Amniotic stem cell (primary cell): ENCODE measurements at places on chromosomes 5 and 9.

DNA sequence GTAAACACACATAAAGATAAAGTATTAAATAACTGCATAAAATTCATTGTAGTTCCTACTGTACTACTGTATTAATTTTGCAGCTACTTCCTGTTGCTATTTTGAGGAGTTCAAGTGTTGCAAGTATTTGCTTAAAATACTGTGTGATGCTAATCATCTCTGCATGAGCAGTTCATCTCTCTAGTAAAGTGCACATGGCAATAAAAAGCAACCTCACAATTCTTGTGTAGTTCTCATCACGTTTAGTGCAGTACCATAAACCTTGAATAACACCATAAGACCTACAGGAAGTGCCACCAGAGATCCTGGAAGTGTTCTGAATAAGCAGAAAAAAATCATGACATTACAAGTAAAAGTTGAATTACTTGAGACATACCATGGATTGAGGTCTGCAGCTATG lies 34.6 kb downstream of the CPLANE1 start:
- DNase-seq, result no peak

GRCh38 chr5:56094579-56095361 lies 100.0 kb upstream of the IL6ST start:
- DNase-seq, result no peak

GRCh38 chr5:134510970-134511795 lies 14.3 kb upstream of the JADE2 start:
- DNase-seq, result no peak

DNA sequence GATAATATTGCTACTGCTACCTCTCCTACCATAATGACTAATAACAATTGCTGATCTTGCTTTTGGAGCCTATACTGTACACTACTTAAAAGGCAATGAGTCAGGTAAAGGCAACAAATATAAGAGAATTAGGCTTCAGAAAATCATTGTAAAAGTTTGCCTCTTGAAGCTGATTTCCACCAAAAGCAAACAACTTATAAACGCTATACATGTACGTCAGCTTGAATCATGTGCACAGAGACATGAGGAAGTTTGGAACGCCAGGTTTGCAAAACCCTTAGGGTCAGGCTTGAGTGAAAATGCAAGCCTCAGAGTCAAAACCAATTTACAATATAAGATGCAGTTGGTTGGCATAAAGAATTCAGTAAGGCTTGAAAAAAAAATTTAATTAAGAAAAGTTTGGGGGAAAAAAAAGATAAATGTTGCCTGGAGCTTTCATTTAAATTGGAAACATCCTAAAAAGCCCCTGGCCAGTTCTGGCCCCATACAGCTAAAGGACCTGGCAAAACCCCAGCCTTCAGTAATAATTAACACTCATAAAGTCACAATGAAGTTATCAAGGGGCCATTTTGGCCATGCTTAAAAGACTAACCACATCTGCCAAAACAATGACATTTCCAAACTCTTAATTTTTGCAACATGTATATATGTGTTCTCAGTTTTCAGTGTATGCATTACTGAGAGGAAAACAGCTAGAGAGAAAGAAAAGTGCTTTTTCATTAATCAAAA lies 181.0 kb upstream of the NFIL3 start:
- DNase-seq, result no peak

DNA sequence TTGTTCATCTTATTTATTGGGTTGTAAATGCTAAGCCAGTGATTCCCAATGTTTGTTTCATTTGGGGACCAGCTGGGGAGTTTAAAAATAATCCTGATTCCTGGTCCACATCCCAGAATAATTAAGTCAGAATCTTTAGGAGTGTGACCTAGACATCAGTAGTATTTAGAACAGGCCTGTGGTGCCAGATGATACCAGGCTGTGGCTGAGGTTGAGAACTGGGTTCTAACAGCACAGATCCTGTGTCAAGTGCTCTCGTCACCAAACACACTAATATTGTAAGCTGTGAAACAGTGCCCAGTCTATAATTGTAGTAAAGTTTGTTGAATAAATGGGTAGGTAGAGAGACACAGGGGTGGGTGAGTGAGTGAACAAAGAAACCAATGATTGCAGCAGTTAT lies 172.1 kb upstream of the PPP1R2B start:
- no peak for DNase-seq

GRCh38 chr9:112970939-112971338 lies 41.1 kb downstream of the ZNF883 start:
- no peak for DNase-seq

DNA sequence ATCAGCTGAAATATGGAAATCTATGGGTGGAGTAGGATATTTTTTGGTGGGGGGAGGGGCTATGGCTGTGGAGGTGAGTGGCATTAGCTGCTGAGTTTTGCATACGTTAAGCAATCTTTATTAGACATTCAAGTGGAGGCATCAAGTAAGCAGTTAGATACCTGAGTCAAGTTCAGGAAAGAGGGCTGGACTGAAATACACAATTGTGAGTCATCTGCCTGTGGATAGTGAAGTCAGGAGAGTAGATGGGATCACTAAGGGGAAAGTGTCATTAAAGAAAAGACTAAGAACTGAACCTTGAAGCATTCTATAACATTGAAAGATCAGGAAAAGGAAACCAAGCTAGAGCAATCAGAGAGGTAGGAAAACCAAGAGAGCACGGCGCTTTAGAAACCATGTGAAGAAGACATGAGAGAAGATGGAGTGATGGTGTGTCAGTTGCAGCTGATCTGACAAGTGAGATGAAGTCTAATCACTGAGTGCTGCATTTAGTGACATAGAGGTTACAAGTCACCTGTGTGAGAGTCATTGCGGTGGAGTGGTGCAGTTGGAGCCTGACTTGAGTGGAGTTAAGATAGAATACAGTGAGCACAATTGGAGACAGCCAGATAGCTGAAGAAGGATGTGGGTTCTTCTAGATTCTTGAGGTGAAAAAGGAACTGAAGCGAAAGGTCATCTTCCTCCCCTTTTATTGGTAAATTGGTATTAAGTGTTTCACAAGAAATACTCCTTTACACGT lies 88.7 kb downstream of the PIP5K1B start:
- no peak for DNase-seq

DNA sequence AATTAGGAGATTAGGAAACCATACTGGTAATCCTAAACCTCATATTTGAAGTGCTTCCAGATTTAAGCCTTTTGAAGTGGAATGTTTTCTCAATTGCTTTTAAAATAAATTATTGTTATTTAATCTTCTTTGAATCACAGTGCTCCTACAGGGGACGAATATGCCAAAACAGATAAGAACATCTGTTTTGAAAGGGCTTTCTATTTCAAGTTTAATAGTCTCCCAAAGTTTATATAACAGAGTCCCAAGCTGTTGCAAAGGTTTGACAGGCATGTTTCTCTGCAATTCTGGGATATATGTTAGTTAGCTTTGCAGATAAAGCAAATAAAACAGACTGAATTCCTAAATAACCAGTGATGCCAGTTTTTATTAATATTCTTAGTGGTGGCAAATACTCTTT lies 803.7 kb downstream of the TLE4 start:
- DNase-seq, result no peak

GRCh38 chr9:84054341-84055010 lies 73.9 kb downstream of the RMI1 start:
- DNase-seq, result no peak

- DNase-seq, result no peak
These were observed 309.6 kb downstream of the EPB41L4A start for GRCh38 chr5:112109331-112110007.

- no peak for DNase-seq
These were observed 20.2 kb downstream of the CDH6 start for GRCh38 chr5:31213705-31214121.

- no peak for DNase-seq
These were observed 10.2 kb downstream of the ZNF169 start for GRCh38 chr9:94269264-94269663.

GRCh38 chr9:93984860-93985259 lies 29.7 kb upstream of the BARX1 start:
- DNase-seq, result no peak

GRCh38 chr5:156552855-156553358 lies 225.9 kb downstream of the SGCD start:
- no peak for DNase-seq

DNA sequence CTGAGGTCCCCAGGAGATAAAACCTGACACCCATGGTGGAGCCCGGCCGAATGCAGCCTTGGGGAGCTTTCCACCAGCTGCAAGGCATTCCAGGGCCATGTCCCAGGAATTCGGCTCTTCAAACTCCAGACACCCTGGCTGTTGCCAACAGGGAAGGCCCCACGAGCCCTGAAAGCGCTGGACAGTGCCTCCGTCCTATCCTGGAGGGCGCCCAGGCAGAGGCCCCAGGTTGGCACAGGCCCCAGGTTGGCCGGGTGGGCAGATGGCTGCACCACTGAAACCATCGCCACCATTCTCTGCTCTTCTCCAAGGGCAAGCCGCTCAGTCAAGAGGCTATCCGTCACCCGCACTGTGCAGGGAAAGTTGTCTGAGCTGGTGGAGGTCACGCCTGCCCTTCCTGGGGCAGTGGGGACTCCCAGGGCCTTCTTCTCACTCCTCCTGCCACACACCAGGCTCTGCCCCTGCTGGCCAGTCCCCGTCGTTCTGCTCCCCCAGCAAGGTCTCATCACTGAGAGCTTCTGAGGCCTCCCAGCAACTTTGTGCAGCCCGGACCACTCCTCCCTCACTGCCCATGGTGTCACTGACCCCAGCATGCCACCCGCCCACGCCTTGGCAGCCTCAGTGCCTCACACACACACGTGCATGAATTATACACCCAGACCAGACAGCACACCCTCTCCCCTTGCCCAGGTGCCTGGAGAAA lies 21.2 kb downstream of the SLC6A3 start:
- no peak for DNase-seq

DNA sequence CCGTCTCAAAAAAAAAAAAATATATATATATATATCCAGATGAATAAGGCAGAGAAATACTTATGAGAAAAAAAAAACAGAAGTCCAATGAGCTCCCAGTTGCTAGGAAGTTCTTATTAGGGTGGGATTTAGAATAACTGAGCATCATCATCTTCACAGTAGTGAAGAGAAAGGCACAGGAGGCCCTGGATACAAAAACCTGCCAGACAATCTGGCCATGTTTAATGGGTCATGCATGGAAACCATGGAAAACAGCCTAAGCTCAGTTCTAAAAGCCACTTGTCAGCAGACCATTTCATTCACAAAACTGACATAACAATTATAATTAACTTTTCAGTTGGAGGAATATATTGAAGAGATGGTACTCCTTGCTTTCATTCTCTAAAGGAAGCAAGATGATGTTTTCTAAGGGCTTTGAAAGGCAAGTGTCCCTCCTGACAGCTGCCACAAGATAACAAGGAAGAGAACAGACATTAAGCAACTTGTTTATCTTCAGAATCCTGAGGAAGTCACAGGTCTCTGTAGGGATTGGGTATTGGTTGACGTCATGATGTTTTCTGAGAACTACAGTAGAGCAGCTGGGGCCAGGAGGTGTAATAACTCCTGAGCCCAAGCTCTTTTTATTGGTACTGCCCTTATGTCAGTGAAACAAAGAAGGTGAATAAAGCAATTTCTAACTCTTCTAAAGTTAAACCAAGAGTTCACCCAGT lies 463.1 kb downstream of the DMAC1 start:
- no peak for DNase-seq

DNA sequence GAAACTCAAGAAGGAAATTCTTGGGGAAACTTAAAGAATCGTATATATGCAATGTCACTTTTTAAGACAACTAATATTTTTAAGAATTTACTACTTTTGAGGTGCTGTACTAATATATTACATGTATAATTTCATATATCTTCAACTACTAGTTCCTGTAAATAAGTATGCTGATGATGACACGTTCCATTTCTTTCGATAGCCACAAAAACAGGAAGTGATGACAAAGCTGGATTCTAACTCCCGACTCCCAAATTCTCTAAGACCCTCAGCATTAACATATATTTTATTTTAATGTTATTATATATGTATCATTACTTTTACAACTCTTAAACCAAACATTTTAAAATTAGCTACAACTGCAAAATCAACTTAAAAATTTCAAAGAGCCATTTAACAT lies 74.8 kb downstream of the STK32A start:
- DNase-seq, result no peak

- no peak for DNase-seq
These were observed 529.7 kb upstream of the ZNF608 start for GRCh38 chr5:125276096-125276495.

DNA sequence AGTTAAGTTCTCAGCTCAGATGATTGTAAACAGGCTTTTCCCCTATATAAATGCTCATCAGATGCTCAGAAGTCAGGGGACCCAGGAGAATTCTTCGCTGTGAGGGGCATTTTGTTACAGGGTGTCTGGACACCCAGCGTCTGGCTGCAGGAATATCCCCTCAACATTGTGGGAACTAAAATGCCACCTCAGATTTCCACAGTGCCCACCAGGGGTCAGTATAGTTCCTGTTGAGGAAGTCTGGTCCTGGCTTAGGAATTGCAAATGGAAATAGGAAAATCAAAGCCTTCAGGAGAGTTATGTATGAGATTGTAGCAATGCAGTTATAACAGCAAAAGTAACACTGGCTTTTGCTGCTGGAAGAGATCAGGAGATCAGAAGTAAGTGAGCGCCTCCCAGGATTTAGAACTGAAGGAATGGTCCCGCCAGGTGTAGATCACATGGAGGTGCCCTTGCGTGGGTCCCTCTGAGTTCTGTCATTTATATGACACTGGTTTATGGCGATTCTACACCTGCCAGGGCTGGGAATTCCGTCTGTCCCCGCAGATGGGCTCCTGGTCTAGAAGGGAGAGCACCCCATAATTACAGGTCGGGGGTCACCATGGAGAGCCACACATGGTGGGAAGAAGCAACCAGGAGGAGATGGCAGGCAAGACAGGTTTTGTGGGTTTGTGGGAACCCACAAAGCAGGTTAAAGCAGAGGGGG lies 47.1 kb upstream of the CTSL start:
- DNase-seq, result peak; percentile 32
